Activated CD4-positive, alpha-beta T cell treated with anti-CD3 and anti-CD28 coated beads, Interleukin-2, amount 50 U/mL, for 48 hours (primary cell): ENCODE measurements at places on chromosomes 13 and 19.
A peak's percentile ranks its signal among the peaks of the same experiment; 100 is the strongest.

- DNase-seq = no peak
Observed at GRCh38 chr13:58704953-58705352, 1073.4 kb downstream of the PCDH17 start.

DNA sequence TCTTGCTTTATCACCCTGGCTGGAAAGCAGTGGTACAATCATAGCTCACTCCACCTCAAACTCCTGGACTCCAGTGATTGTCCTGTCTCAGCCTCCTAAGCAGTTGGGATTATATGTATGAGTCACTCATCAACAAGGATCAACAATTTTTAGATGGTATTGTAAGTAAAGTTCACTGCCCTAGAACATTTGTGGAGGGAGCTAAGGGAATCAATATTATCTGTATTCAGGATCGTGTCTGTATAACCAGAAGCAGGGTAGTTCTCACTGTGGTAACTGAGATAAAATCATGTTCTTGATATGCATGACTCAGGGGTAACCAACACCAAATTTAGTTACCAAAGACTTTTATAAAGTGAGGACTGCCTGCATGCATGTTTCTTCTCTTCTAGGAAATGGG is 27.0 kb downstream of the ZMYM5 start:
- no peak for DNase-seq

GRCh38 chr13:97975280-97975847 is 21.9 kb downstream of the IPO5 start:
- DNase-seq = peak; percentile 16

- DNase-seq = no peak
Observed at GRCh38 chr19:40584007-40584406, 7.3 kb downstream of the SHKBP1 start.

DNA sequence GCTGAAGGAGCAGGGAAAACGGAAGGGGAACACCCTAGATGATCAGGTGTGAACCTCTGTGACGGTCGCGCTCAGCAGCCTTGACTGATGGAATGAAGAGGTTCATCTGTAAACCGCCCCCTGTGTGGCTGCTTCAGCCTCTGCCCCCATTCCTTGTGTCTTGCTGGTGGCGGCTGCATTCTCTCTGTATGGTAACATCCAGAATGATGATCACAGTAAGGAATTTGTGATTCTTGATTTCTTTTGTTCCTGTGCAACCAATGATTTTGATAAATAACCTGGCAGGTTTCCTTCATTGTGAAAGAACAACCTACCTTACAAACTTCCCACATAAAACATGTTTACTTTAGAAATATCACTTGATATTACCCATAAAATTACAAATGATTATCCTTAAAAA is 118.7 kb upstream of the MCF2L start:
- no peak for DNase-seq

DNA sequence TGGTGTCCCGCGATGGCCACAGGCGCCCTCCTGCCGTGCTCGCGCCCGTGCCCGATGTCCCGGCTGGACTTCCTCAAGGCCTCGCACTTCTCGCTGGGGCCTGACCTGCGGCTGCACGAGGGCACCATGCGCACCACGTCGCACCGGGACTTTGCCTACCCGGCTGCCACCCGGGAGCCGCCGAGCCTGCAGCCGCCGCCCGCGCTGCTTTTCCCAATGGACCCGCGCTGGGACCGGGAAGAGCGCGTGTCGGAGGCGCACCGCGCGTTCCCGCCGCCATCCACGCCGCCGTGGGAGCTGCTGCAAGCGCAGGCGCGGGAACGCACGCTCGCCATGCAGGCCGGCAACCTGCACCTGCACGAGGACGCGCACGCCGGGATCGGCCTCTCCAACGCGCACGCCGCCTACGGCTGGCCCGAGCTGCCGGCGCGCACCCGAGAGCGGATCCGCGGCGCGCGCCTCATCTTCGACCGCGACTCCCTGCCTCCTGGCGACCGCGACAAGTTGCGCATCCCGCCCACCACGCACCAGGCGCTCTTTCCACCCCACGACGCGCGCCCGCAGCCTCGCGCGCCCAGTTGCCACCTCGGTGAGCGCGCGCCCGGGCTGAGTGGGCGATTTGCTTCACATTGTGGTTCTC is 12.1 kb upstream of the PEX11G start:
- peak; percentile 72 for DNase-seq

DNA sequence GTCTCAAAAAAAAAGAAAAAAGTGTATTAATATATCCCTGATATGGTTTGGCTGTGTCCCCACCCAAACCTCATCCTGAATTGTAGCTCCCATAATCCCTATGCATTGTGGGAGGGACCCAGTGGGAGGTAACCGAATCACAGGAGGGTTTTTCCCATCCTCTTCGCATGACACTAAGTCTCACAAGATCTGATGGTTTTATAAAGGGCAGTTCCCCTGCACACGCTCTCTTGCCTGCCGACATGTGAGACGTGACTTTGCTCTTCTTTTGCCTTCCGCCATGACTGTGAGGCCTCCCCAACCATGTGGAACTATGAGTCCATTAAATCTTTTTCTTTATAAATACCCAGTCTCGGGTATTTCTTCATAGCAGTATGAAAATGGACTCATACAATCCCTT is 17.7 kb downstream of the STK24 start:
- no peak for DNase-seq

DNA sequence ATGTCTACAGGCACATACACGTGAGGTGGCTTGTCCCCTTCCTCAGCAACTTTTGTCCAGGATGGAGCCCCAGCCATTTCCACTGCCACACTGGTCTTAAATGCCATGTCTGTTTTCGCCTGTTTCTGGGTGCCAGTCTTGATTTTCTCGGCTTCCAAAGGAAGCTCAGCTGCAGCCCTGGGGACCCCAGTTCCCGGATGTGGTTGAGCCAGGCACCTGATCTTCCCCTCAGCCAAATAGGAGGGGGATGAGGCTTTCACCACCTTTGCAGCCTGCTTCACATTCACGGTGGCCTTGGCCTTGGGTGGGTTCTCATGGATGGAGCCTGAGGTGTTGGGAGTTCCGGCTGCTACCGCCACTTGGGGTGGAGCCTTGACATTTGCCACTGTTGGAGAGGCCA is 8.7 kb downstream of the IQCN start:
- no peak for DNase-seq
